Stomach (tissue), 19 donors: ENCODE measurements at places on chromosomes 11 and 22. TPM values are rescaled to one million over a fixed set of nuclear protein-coding genes. Genes with fewer than 3 reads are reported as not detected.

- H3K27me3 ChIP-seq, result no peaks in the 10 kb centered on the region
- H3K27ac ChIP-seq, result peak within 1 kb of the TSS; percentile 94
- DNase-seq, result peak; percentile 85
- H3K4me1 ChIP-seq, result peaks cover 30% of the 10 kb centered on the region
- H3K36me3 ChIP-seq, result peaks cover 6% of the 10 kb centered on the region
- H3K4me3 ChIP-seq, result peak within 1 kb of the TSS; percentile 93
These were observed at the start of gene UBE2L6 for GRCh38 chr11:57567515-57568329. Gene UBE2L6, minus strand, starts transcription at chr11:57567672. Its CDS starts 61 bp downstream, at chr11:57567611.

GRCh38 chr22:50062509-50063135, 4.5 kb upstream of the TTLL8 start:
- H3K4me3 ChIP-seq, result no peak overlapping the region
- H3K27me3 ChIP-seq, result peaks cover 70% of the 10 kb centered on the region
- H3K4me1 ChIP-seq, result peaks cover 18% of the 10 kb centered on the region
- no peaks in the 10 kb centered on the region for H3K36me3 ChIP-seq
- no peak for DNase-seq

OR10AG1 gene
- polyA plus RNA-seq, result not detected

DNA sequence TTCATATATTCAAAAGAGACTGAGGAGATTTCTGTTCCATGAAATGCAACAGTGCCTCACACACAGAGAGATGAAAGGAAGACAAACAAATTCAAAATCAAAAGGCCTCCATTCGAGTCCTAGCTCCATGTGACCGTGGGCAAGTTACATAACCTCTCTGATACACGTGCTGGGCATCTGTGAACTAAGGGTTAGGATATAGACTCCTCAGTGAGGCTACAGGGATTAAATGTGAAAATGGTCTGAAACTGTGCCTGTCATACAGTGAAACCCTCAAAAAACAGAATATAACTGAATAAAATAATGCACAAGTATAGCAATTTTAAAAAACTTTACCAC, 111.8 kb upstream of the MTMR2 start:
- H3K4me3 ChIP-seq, result no peak overlapping the region
- H3K4me1 ChIP-seq, result peaks cover 8% of the 10 kb centered on the region
- no peak overlapping the region for H3K27ac ChIP-seq
- H3K36me3 ChIP-seq, result no peaks in the 10 kb centered on the region
- no peak for DNase-seq

GRCh38 chr11:119380160-119380826, 1.2 kb downstream of the USP2 start:
- no peaks in the 10 kb centered on the region for H3K36me3 ChIP-seq
- peaks cover 66% of the 10 kb centered on the region for H3K4me1 ChIP-seq
- H3K27me3 ChIP-seq, result no peaks in the 10 kb centered on the region
- no peak for DNase-seq

DNA sequence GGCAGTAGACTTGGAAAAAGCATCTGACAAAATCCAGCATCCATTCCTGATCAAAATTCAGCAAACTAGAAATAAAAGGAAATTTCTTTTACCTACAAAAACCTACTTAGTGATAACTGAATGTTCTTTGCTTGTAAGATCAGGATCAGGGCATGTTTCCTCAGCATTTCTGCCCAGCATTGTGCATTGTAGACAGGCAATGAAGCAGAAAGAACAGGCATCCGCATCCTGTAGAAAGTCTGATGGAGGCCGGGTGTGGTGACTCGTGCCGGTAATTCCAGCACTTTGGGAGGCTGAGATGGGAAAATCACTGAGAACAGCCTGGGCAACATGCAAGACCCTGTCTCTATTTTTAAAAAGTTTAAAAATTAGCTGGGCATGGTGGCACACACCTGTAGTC, 32.5 kb upstream of the PANX2 start:
- no peak overlapping the region for H3K27ac ChIP-seq
- peaks cover 9% of the 10 kb centered on the region for H3K27me3 ChIP-seq
- H3K4me3 ChIP-seq, result no peak overlapping the region
- H3K36me3 ChIP-seq, result no peaks in the 10 kb centered on the region
- H3K4me1 ChIP-seq, result peaks cover 8% of the 10 kb centered on the region

DNA sequence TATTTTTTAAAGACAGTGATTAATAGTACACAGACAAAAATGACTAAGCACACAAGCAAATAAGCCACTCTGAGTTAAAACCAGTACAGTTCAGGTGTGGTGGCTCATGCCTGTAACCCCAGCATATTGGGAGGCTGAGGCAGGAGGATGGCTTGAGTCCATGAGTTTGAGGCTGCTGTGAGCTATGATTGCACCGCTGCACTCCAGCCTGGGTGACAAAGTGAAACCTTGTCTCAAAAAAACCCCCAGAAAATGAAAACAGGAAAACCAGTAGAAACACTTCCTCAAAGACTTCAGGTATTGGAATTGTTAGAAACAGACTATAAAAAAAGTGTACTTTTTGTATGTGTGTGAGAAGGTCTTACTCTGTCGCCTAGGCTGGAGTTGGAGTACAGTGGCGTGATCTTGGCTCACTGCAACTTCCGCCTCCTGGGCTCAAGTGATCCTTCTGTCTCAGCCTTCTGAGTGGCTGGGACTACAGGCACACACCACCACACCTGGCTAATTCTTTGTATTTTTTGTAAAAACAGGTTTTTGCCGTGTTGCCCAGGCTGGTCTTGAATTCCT, 33.0 kb downstream of the PPP6R2 start:
- H3K27ac ChIP-seq, result no peak overlapping the region
- H3K4me3 ChIP-seq, result no peak overlapping the region
- H3K4me1 ChIP-seq, result no peaks in the 10 kb centered on the region
- no peaks in the 10 kb centered on the region for H3K27me3 ChIP-seq
- H3K36me3 ChIP-seq, result peaks cover 77% of the 10 kb centered on the region
- DNase-seq, result no peak

VSIG10L2 gene
- not detected for polyA plus RNA-seq
